Activated CD8-positive, alpha-beta memory T cell treated with anti-CD3 and anti-CD28 coated beads for 4 hours (primary cell): ENCODE measurements at places on chromosomes 3 and 15.

GRCh38 chr3:7015683-7016440 lies 154.9 kb downstream of the GRM7 start:
- DNase-seq: no peak

- no peak for DNase-seq
Observed at GRCh38 chr15:42045211-42045615, 24.4 kb upstream of the PLA2G4E start.

GRCh38 chr3:67614195-67614594 lies 40.2 kb downstream of the SUCLG2 start:
- DNase-seq: no peak

- no peak for DNase-seq
Observed at GRCh38 chr3:177468331-177468730, 271.0 kb upstream of the TBL1XR1 start.

DNA sequence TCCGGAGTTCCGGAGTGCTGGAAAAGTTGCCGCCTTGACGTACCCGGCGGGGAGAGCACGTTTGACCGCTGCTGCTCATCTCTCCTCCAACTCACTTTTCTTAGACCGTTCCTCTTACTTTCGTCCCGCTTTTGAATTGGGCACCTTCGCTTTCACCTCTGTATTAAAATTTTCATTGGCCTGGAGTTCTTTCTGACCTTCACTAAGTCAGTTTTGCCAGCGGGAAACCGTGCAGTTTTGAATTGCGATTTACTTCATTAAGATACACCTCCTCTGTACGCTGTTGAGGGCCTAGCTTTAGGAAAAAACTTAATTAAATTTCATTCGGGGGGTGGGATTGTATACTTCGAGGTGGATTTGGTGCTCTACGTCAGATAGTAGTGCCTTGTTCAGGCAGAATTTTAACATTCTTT lies 1.3 kb downstream of the GMPS start:
- no peak for DNase-seq

DNA sequence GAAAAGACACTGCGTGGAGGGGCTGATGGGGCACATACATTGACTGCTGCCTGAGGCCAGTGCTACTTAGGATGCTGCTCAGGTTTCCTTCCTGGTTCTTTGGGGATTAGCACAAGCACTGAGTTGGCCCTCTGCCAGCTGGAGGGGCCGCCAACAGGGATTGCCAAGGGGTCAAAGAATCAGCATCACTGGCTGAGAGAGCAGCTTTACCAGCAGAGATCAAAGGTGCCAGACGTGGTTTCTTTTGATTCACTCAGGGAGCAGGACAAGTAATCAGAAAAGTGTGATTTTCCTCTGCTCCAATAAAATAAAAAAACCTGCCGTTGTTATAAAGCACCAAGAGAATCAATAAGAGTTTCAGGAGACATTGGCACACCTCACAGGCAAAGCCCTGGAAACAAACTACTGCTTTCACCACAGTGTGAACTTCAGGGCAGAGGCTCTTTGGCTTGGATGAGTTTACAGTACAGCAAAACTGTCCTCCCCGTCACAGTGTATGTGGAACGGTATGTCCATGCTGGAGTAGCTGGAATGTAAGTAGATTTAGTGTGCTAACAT lies 45.8 kb upstream of the FSIP1 start:
- DNase-seq: no peak

DNA sequence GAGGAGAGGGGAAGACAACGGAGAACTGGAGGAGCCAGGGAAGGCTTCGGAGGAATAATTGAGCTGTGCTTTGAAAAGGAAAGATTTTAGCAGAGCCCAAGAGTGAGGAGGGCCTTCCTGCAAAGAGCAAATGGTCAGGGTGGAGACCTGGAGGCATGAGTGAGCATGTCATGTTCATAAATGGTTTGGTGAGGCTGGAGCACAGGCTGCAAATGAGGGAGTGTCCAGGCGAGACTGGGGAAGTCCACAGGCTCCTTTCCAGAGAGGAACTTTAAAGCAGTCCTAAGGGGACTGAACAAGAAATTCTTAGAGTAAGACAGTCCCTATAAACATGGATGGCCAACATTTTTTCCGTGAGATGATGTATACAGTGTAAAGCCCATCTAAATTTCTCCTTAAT lies 108.8 kb downstream of the THSD4 start:
- no peak for DNase-seq

DNA sequence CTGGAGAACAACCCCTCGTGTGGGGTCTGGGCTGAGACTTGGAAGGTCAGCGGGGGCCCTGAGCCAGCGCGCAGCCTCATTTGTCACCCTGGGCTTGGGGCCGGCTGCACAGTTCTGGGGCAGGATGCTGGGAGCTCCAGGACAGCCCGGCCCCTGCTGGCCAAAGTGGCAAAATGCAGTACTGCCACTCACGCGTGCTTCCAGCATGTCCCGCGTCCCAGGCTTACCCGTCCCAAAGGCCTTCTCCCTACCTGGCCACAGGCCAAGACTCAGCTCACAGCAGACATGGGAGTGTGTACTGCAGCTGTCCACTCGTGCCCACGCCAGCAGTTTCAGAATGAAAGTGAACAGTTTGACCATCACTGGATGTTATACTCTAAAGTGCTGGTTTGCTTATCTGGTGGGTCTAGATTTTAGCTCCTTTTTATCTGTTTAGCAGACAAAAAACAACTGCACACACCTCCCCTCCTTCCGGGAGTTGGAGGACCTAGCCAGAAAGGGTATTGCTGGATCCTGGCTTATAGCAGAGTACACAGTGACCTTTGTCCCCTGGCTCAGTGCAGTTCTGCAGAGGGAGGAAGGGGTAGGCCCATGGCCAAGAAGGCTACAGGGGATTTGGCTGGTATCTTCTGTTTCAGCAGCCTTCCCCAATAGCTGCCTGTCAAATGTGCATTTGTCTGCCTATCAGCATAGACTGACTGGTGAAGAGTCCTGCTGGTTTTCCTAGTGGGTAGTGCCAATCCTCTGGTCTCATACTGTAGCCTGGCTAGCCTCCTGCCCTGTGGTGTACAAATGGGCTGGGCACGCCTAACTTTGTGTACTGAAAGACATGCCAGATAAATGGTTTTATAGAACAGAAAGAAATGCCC lies 23.2 kb upstream of the IP6K2 start:
- peak; percentile 4 for DNase-seq

GRCh38 chr15:65954289-65954741 lies 85.0 kb downstream of the RAB11A start:
- no peak for DNase-seq

DNA sequence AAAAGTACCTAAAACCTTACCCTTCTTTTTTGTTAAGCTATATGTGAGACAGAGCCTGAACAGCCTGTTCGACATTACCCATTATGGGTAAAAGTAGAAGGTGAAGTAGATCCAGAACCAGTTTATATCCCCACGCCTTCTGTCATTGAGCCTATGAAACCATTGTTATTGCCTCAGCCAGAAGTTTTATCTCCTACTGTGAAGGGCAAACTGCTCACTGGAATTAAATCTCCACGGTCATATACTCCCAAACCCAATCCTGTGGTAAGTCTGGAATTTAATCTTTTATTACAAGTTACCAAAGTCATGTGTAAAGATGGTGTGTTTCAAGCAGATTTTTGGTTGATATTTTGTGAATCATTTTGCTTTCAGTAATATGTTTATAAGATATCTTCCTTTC lies 47.1 kb upstream of the MAPKBP1 start:
- no peak for DNase-seq

DNA sequence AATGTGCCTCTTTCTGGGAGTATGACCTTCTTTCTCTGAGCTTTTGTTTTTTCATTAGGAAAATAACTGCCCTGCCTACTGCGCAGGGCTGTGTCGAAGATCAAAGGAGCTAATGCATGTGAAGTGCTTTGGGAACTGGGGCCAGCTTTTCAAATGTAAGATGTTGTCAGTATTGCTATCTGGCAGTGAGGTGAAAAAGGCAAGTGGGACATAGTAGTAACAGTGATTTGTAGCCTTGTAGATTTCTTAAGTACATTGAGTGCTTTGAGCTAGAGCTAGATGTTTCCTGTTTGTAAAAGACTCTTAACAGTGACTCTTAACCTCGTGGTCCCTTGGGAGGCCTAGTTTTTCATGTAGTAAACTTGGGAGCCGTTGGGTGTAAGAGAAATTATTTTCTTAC lies 126.5 kb downstream of the ECT2 start:
- no peak for DNase-seq

DNA sequence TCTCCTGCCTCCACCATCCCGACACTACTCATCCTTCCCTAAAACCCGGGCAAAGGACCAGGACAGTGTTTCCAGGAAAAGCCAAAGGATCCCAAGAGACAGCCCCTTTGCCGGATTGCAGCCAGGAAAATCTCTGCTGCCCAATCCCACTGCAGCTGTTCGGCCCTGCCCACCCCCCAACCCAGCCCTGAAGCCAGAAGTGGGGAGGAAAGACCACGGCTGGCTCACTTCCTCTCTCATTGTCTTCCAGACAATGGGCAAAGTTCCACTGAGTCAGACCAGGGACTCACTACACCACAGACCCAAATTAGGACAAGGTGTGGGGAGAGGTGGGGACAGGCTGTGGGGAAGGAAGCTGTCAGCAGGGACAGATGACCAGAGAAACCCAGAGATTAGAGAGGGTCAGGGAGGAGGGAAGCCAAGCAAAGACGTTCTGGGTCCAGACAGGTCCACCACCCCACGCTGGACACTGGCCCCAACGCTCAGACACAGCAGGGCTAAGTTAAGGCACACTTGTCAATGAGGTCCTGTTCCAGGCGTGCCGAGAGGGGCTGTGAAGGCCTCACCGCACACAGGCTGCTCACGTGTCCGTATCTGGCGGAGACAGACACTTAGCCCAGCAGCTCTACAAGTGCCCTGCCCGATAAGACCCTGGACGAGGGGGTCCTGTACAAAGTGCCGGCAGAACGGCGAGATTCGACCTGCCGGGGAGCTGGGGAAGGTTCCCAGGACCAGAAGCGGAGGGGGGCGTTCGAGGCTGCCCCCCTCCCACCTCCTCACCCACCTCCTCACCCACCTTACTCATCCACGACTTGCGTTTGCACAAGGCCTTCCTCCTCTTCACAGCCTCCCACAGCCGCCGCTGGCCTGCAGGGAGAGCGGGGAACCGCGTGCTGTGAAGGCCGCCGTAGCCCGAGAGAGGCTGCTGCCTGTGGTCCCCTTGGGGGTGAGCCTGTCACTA lies 21.9 kb downstream of the TNK2 start:
- no peak for DNase-seq

DNA sequence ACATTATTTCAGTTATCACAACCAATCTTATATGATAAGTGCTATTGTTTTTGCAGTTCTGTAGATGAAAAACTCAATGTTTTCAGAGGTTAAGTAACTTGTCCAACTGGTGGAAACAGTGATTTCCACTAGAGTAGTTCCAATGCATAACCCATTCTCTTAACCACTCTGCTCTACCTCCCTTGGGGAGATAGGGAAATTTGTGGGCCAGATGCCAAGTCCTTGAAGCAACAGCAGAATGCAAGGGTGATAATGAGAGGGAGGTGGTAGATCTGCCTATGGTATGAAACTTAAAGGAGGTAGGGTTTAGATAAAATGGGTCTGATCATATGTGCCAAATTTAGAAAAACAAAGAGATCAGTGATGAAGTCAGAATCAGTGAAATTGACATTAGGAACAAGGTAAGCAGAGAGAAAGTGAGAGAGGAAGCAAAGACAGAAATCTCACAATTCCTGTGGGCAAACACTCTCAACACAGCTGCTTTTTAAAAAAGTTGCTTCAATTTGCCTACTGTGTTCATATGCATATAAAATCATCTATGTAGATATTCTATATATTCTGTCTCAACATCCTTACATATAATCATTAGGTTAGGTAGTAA lies 50.5 kb upstream of the UBP1 start:
- DNase-seq: no peak

- no peak for DNase-seq
Observed at GRCh38 chr15:58053315-58054153, 12.0 kb downstream of the ALDH1A2 start.

DNA sequence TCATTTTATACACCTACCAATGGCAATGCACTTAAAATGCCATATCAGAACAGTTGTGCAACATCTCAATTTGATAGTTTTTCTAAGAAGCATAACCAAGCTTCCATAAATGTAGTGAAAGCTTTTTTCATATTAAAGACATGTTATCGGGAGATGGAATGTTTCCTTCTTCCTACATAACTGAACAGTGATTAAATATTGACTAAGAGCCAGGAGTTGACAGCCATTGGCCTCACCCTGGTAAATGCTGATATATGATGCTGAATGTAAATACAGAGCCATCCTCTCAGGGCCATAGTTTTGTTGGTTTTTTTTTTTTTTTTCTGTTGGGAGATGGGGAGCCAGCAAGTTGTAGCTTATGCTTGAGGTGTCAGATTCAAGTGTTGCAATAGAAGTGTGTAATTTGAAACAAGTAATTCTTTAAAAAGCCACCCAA lies 203.3 kb upstream of the IL12A start:
- DNase-seq: no peak

DNA sequence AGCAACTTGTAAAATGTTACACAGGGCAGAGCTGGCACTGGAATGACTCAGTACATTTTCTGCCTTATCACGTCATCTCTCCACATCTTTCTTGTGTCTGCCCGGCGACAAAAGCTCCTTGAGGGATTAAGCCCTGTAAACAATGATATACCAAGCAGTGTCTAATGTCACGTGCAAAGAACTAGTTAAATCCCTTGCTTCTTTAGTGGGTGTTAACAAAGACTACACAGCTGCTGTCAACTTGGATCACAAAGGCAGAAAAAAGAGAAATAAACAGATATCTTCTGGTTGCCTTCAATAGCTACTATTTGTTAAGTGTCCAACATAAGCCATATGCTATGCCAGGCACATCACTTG lies 48.1 kb upstream of the FRMD4B start:
- DNase-seq: no peak

GRCh38 chr3:160893207-160893606 lies 137.2 kb downstream of the PPM1L start:
- DNase-seq: no peak

- no peak for DNase-seq
Observed at GRCh38 chr3:41116851-41117250, 82.5 kb upstream of the CTNNB1 start.

- no peak for DNase-seq
Observed at GRCh38 chr3:17585394-17586325, 156.8 kb downstream of the TBC1D5 start.

DNA sequence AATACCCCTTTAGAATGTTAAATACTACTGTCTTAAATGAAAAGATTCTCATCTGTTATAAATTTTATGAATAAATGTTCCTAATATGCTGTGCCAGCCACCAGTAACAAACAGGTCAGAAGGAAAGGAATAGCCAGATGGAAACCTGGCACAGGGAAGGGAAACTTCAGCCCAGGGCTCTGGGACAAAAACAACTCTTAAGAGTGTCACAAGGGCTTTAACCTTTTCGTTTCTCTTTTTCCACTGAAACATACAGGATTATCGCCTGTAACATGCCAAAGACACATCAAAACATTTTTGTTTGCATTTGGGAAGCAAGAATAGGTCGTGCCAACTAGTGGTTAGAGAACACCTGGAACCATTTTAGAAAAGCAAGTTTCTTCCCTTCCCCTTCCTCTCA lies 109.0 kb upstream of the NEDD4 start:
- no peak for DNase-seq

GRCh38 chr15:71708051-71708429 lies 102.3 kb upstream of the NR2E3 start:
- no peak for DNase-seq

GRCh38 chr3:107994956-107995715 lies 95.7 kb downstream of the CD47 start:
- DNase-seq: no peak

- no peak for DNase-seq
Observed at GRCh38 chr3:74891312-74891711, 276.9 kb upstream of the CNTN3 start.
